Bone marrow (tissue), 2 donors: ENCODE measurements at places on chromosomes 1 and 21.

GRCh38 chr1:156517748-156518147 is 17.2 kb upstream of the MEF2D start:
- no peak for DNase-seq

- no peak for DNase-seq
Observed at GRCh38 chr21:14826630-14827029, 238.2 kb downstream of the NRIP1 start.

DNA sequence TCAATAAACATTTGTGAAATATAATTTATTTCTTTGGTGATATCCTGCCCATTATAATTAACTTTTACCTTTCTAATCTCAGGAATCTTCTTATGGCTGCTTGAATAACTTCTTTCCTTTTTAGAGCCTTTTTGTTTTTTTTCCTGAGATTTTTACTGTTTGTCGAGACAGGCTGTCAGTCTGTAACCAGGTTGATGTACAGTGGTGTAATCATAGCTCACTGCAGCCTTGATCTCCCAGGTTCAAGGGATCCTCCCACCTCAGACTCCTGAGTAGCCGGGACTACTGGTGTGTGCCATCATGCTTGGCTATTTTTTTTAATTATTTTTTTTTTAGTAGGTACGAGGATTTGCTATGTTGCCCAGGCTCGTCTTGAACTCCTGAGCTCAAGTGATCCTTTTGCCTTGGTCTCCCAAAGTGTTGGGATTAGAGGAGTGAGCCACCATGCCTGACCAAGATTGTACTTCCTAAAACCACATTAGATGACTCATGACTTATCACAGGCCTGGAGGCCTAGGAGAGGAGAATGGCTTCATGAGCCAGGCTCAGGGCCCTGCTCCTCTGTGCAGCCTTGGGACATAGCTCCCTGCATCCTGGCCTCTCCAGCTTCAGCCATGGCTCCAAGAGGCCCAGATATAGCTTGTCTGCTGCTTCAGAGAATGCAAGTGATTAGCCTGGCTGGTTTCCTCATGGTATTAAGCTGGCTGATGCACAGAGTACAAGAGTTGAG is 48.6 kb downstream of the CTH start:
- no peak for DNase-seq

DNA sequence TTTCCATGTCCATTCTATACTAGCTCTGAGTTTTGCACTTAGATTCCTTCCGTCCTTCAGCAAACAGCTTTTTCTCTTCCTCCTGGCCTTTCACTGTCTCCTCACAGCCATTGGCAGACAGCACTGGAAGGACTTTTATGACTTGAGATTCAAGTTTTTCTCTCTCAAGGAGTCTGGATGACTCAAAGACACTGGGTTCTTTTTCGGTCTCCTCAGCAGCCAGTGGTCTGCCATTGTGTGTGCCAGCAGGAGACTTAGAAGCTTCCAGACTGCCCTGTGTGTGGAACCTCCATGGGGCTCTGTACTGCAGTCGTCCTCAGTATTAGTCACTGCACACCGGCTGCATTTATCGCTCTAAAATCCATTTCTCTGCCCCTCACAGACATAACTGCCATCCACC is 30.5 kb downstream of the NTNG1 start:
- DNase-seq, result no peak

- no peak for DNase-seq
Observed at GRCh38 chr1:192689459-192689858, 53.5 kb downstream of the RGS13 start.

DNA sequence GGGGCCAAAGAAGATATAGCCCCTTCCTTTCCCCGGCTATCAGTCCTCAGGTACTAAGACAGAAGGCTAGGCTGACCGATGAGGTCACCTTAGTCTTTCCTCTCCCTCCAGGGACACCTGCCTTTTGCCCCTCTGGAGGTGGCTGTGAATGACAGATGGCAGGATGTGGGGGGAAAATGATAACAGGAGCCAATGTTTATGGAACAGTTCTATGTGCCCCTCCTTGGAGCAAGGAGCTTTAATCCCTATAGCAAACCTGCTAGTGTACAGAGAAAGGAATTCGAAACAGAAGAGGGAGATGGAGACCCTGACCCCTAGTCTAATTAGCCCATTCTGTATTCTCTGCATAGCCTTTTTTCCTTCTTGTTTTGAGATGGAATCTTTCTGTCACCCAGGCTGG is 28.1 kb downstream of the SERINC2 start:
- no peak for DNase-seq

GRCh38 chr21:29149808-29150425 is 19.5 kb downstream of the MAP3K7CL start:
- DNase-seq, result no peak

DNA sequence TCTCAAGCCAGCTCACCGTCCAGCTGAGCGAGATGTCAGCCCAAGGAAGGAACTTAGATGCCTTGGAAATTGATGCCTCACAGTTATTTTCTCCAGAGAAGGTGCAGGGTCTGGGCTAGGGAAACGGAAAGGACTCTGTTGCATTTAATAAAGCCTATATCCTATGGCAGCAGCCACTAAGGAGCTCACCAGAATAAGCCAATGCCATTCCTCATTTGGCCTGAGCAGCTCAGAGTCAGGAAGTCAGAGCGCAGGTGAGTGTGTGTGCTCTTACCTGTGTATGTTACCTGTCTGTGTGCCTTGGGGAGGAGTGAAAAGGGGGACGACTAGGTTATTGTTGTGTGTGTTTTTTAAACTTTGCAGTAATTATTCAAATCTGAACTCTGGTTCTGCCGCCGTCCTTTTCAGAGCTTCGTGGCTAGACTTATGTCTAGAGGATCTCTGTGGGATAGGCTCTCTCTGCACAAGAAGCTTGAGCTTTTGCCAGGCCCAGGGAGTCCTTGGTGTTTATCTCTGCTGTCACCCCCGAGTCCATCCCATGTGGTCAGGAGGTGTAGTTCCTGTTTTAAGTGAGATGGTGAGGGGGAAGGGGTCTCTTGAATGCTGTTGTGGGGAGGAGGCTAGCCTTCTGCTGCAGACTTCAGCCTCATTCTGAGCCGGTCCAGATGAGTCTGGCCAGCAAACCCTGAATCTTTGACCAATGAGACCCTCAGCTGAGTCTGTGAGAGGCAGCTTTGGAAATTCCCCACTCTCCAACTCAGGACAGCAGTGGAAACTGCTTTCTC is 2.4 kb downstream of the TMCC2 start:
- DNase-seq, result peak; percentile 41

DNA sequence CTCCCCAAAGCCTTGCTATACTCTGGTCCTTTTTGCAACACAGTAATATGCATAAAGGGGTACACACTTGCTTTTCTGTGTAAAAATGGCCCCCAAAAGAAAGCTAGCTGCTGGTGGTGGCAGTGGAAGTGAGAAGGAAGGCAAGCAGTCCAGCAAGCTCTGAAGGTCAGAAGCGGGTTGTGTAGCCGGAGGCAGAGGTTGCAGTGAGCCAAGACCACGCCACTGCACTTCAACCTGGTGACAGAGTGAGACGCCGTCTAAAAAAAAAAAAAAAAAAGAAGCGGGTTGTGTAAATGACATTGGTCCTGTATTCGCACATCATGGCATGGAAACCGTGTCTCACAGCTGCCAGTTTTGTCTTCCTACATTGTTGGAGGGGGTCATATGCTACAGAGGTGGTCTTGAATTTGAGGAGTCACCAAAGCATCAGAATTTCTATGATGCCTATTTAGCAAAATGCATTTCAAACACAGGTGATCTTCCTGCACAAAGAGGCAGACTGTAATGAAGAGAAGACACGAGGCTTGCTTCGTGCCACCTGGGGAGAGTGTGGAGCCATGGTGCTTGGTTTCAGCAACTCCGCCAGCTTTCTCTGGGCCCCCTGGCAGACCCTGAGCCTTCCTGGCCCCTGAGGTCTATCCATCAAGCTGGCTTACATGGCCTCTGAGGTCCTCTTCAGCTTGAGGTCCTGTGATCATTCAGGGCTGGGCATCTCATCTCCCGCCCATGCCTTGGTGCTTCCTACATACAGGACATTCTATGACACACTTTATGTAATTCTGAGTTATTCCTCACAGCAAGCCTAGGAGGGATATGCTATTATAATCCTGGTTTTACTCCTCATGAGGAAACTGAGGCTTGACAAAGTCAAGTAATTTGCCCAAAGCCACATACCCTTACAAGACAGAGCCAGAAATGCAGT is 71.0 kb downstream of the TOMM20 start:
- DNase-seq, result no peak

GRCh38 chr1:28885472-28885877 is 28.9 kb upstream of the EPB41 start:
- DNase-seq, result no peak
